Activated CD4-positive, CD25-positive, alpha-beta regulatory T cell (primary cell): ENCODE measurements at places on chromosomes 3 and 15.

GRCh38 chr3:31240466-31240865 lies 292.3 kb upstream of the STT3B start:
- no peak for DNase-seq

DNA sequence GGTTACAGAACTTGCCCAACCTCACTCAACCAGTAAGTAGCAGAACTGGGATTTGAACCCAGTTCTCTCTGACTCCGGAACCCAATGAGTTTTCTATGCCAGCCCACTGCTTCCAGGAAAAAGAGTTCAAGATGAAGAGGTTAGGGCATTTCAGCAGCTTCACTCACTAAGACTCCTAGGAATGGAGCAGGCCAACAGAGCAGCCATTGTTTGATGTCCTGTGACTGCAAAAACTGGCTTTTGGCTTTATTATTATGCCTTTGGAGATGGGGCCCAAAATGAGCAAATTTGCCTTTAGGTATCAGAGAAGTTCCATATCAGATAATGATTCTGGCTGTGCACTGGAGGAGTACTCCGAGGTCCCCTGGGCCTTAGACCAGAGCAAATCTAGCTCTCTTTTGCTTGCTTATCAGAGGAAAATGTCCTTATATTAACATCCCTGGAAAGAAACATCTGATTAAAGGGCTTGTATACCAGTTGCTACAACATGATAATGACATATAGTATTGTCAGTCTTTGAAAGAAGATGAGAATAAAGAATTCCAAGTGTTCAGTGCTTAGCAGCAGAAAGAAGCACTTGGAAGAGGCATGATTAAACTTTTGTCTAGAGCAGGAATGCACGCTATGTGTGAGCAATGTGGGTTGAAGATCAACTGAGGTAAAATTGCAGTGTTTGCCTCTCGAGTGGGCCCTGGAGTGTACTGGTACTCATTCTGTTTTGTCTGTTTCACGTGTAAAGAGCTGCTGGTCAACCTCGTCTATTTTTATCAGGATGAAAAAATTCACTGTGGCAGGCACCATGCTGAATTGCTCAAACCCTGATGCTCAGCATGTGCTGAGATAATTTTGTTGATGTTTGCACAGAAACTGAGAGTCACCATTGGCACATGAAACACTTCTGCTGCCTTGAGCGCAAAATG lies 21.8 kb upstream of the KLHL24 start:
- DNase-seq = no peak

- no peak for DNase-seq
Observed at GRCh38 chr3:80238606-80239005, 470.8 kb upstream of the ROBO1 start.

GRCh38 chr3:78754066-78754743 lies 1013.6 kb downstream of the ROBO1 start:
- DNase-seq = no peak

DNA sequence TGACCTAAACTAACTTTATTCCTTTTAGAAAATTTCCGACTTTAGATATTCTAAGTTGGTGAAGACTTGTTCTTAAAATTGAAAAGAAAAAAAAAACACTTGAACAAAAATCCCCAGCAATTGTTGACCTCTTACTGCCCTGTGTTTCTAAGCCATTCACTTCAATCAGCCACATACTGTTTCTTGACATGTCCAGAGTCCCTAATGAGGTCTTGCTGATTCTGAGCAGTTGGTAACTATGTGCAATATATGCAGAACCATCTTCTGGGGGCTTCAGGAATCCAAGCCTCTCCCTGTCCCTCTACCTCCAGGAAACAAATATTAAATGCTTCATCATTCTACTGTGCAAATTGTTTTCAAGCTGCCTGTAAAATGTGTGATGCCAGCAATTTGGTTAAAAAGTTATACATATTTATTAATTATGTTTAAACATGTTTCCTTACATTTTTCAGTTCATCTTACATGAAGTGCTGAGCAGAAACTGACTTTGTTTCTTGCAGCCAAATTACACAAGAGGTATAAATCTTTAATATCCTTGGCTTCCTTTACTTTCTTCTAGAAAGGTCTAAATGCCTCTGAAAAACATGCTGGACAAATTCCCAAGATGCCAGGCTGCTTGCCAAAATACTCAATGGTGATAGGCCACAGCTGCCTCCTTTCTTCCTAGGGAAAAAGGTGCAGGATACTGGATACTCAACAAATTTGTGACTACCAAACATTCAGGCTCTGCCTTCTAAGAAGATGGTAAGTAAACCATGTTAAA lies 19.8 kb upstream of the GYG1 start:
- DNase-seq = no peak

DNA sequence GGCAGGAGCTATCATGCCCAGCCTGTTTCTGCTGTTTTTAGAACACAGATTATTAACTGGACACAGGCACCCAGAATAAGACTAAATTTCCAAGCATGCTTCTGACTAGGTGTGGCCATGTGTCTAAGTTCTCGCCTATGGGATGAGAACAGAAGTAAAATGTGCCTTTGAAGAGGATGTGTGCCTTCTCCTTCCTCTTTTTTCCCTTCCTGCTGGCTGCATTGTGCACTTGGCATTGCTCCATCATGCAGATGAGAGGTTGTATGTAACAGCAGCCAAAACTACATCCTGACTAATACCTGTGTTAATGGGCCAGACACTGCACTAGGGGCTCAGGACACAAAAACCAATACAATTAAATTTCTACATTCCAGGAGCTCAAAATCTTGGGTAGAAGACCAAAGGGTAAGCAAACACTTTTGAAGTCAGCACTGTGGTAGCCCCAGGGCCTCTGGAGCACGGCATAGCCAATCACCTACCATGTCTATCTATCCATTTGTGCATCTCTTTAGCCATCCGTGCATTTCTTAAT lies 40.9 kb upstream of the RNU6-1 start:
- no peak for DNase-seq

DNA sequence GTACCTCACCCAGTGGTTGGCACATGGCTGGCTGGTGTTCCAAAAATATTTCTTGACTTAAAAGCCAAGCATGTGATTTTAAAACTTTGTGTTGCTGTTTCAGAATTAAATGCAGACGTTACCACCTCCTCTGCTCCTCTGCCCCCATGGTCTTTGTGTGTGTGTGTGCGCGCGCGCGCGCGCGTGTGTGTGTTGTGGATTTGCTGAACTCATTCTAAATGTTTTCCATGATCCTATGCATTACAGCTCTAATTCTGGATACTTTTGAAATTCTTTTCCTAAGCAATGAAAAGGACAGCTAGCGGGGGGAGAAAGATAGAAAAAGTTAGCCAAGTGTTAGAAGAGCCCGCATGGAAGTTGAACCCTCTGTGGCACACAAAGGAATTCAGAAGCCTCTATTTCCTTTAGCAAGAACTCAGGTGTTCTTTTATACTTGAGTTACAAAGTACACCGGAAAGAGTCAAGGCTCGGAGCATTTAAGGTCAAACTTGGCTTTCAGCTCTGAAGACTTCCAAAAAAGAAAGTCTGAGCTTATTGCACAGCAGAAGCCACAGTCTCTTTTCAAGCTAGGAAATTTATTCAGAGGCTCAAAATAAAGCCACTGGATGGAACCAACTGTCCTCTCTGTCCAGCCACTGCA lies 350.5 kb upstream of the TBL1XR1 start:
- DNase-seq = no peak

DNA sequence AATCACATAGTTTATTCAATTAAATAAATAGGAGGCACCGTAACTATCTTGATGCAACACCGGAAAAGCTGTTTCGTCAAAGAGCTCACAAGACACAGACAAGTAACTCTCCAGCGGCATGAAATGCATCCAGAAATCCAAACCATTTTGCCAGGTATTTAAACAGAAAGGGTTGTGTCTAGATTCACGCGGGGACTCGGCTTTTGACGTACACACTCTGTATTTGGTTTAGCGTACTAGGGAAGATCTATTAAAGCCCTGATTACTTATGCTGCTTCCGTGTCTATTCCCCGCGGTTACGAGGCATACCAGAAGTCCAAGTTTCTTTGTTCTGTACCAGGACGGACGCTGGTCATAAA lies 718 bp downstream of the BNIP2 start:
- no peak for DNase-seq

- DNase-seq = no peak
Observed at GRCh38 chr3:75978686-75979085, 193.3 kb upstream of the ZNF717 start.

- DNase-seq = no peak
Observed at GRCh38 chr3:110344897-110345767, 726.5 kb upstream of the NECTIN3 start.

- no peak for DNase-seq
Observed at GRCh38 chr3:133884887-133885711, 10.6 kb downstream of the RAB6B start.

- peak; percentile 29 for DNase-seq
Observed at GRCh38 chr15:29103824-29104565, 165.6 kb downstream of the NSMCE3 start.

- DNase-seq = peak; percentile 19
Observed at GRCh38 chr3:141370065-141370533, 1.8 kb downstream of the ZBTB38 start.

- no peak for DNase-seq
Observed at GRCh38 chr3:193333229-193333628, 45.3 kb downstream of the ATP13A5 start.
